ENCODE measurements at places on chromosomes 16 and 17.

GRCh38 chr16:56517206-56517605 is 2.6 kb downstream of the BBS2 start:
- no peak for DNase-seq

- no peak for DNase-seq
These were observed 422.1 kb upstream of the SALL1 start for GRCh38 chr16:51573191-51573590.

DNA sequence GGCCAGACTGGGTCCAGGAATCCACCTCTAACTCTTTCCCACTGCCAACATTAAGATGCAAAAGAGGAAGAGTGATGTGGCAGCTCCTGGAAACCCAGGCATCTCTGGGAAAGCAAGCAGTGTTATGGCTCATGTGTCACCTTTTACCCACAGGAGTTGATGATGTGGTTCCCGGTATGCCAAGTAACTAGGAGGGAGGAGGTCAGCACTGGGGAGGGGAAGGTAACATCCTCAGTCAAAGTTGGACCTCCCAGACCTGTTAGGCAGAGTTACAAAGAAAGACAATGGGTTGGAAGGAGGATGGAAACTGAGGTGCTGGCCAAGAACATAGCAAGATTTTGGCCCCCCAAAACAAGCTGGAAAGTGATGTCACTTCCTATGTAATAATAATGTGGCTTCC is 11.4 kb downstream of the KRABD2 start:
- DNase-seq: no peak

GRCh38 chr17:42372142-42372541 is 16.1 kb downstream of the STAT3 start:
- no peak for DNase-seq

GRCh38 chr16:84455031-84455430 is 49.4 kb downstream of the MEAK7 start:
- no peak for DNase-seq

DNA sequence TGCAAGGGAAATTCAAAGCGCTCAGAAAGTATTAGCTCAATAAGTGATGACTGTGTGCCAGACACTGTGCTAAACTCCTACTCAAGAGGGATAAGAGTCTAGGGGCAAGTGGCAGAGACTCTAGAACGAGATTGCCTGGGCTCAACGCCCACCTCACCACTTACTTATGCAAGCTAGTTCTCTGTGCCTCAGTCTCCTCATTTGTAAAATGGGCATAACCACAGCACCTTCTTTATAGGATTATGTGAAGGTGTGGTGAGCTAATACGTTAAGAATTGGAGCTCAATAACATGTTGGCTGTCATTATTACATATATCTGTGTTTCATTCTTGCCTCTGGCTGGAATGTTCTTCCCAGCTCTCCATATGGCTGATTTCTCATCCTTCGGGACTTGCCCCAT is 15.4 kb downstream of the DEXI start:
- no peak for DNase-seq

GRCh38 chr17:17792551-17793377 is 44.0 kb downstream of the SREBF1 start:
- no peak for DNase-seq

- DNase-seq: peak; percentile 5
These were observed at the start of gene KATNB1 for GRCh38 chr16:57735755-57736418. KATNB1 (plus strand) TSS chr16:57735770; CDS start chr16:57737244, 1,474 bp downstream.

DNA sequence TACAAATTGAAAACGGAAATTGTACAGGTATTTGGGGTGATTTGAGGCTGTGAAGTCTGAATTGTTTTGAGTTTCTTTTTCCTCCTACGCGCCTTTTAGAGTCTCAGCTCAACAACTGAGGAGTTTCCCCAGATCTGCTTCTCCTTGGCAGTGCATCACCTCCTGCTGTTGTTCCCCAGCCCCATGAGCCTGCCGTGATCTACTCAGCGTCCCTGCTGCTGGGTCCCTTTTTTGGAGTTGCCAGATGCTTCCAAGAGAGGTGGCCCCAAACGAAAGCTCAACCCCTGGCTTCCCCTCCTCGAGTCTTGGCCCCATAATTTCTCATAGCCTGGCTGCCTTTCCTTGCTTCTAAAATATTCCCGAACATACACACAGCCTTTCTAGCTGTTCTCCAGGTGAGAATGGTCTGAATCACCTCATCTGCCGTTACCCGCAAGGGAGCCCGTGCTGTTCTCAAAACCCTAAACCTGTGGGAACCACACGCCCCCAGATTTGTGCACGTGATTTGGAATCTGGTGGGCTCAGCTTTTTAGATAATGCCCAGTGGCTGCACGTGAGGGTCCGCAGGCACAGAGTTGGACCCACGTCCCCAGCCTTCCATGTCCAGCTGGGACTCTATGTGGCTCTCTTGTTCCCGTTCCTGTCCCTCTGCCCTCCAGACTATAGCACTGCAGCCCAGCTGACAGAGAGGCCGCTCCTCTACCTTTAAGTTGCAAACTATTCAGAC is 179.1 kb upstream of the CHMP6 start:
- DNase-seq: no peak

DNA sequence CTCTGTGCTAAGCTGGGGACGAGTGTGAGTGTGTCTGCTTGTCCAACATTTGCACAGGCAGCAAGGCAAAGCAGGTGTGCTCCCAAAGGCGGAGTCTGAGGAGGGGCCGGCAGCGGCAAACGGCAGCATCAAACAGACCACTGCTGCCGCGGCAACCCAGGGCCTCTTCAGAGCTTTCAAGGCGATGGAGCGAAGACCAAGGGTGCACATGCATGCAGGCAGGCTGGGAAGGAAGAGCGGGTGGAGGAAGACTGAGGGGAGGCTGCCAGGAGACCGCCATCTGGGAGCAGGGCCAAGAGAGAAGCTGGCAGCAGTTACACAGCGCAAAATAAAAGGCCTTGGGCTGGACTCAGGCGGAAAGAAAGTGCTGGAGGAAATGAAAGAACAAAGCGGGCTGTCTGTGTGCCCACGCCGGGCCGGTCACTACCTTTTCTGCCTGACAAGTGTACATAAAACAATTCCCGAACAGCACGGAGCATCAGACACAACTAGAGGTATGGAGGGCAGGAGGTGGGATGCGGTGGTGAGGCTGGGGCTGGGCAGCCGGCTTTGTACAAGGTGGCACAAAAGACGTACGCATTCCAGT is 8.5 kb downstream of the TIMM22 start:
- DNase-seq: no peak

DNA sequence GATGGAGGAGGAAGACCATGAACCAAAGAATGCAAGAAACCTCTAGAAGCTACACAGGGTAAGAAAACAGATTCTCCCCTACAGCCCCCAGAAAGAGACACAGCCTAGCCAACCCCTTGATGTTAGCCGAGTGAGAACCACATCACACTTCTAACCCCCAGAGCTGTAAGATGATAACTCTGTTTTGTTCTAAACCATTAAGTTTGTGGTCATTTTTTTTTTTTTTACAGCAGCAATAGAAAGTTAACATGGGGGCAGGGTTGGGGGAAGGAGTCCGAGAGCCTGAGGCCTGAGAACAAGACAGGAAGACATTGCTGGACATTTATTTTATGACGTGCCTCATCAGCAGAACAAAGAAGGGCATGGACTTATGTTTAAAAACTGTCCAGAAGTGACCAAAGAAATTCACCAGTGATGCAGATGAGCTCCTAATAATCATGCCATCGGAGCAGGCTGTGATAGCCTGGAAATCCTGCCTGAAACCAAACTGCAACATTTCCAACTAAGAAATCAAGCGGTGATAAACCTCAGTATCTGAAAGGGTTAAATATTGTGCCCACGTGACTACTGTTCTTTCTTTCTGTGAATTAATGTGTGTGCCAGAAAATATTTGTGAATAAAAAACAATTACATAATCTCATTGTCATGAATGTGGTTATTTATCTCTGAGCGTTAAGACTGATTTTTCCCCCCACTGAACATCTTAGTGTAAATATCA is 1.1 kb downstream of the ABCA9 start:
- no peak for DNase-seq

DNA sequence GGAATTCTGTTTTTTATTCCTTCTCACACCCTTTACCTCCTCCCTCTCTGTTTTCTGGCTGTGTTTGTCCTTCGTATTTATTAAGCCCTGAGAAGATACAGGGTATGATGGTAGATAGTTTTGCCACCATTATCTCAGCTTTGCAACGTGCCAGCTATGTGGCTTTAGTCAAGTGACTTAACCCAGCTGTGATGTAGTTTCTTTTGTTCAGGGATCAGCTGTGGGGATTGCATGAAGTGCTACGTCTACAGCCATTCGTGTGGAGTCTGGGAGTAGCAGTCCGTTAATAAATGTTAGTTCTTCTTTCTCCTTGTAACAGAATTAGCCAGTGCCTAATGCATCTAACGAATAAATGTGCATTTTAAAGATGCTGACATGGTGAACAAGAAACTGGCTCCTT is 128.4 kb downstream of the HAPSTR1 start:
- DNase-seq: no peak

DNA sequence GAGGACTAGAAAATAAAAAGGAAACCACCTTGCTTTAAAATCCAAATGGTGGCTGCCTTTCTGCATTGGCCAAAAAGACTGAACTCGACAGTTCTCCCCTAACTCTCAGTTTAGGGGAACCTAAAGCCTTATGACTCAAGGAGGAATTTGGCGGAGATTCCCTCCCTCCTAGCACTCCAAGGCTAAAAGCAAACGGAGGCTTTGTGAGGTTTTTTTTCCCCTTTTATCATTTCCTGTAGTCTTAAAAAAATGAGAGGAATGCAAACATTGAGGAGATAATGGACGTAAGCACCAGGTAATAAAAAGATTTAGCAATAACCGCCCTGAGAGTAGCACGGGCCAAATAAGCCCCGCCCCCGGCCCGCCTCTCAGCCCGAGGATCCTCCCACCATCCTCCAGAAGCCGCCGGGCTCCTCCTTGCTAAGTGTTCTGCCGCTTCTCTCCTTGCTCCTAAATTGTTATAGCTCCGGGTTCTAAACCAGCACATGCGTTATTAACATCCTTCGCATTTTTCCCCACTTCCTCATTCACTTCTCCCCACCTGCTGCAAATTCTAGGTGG is 5.8 kb upstream of the KIFC3 start:
- peak; percentile 73 for DNase-seq

GRCh38 chr17:57860414-57860999 is 10.7 kb upstream of the MRPS23 start:
- no peak for DNase-seq

DNA sequence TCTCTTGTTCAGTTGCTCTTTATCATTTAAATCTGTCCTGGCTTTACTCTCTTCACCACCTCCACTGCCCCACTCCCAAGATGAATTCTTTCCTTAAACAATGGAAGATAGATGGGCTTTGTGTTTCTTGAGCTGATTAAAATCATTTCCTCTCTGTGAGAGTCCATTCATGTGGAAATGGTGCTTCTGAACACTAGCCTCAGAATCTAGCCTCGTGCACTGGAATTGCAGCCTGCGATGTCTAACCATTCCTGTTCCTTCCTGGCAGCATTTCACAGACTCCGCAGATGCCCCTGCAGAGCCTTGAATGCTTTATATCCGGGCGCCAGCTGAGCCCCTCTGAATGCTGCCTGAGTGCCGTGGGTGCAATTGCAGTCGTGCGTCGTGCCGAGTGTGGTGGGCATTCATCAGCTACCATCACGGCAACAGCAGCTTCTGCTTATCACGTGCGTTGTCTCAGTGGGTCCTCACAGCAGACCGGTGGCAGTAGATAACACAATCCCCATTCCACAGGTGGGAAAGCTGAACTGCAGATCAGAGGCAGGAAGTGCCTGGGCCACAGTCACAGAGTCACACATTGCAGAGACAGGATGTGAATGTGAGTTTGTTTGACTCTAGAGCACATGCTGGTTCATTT is 172.8 kb upstream of the WSCD1 start:
- no peak for DNase-seq

DNA sequence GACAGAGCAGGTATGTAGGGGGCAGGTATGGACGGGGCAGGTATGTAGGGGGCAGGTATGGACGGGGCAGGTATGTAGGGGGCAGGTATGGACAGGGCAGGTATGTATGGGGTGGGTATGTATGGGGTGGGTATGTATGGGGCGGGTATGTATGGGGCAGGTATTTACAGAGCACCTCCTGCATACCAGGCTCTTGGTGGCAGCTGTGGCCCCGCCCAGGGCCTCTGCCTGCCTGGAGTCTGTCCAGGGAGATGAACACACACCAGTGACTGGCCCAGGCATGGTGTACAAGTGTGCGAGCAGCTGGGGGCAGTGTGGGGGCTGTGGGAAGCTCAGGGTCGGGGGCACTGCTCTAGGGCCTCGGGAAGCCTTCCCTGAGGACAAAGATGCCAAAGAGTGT is 4.4 kb downstream of the RPL3L start:
- DNase-seq: no peak

DNA sequence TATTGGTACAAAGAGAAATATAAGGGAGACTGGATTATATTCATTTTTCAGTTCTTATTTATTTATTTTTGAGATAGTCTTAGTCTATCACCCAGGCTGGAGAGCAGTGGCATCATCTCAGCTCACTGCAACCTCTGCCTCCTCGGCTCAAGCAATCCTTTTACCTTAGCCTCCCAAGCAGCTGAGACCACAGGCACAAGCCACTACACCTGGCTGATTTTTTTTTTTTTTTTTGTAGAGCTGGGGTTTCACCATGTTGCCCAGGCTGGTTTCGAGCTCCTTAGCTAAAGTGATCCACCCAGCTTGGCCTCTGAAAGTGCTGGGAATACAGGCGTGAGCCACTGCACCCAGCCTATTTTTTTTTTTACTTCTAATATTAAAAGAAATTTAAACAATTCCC is 40.1 kb upstream of the USP7 start:
- DNase-seq: no peak

- no peak for DNase-seq
These were observed 75.0 kb downstream of the RPTOR start for GRCh38 chr17:80619535-80620235.

- DNase-seq: no peak
These were observed 10.9 kb upstream of the MYO15B start for GRCh38 chr17:75576661-75577060.

DNA sequence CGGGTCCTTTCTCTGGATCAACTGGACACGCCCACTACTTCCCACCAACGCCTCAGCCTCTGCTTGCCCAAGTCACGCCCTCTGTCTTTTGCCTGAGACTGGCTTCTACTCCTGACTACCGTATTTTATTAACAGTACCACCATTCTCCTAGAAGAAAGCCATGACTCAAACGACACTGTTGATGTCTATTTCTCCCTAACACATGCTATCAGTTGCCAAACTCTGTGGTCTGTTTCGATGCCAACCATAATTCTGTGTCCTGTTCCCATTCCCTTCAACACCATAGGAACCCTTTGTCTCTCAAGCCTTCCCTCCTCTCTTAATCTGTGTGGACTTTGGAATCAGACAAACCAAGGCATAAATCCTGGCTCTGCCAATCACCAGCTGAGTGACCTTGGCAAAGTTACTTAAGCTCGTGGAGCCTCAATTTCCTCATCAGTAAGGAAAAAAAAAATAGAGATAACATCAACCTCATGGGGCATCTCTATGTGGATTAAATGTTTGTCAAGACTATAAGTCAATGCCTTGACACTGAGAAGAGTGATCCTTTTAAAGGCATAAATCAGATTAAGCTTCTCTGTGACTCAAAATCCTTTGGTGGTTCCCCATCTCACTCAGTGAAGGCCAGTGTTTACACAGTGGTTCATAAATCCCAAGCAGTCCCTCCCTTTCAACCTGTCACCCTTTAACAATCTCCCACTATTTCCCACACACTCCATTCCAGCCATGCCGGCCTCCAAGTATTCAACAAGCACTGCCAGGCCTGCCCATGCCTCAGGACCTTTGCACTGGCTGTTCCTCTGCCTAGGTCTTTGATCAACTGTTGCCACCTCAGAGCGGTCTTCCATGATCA is 45.6 kb downstream of the ERN1 start:
- no peak for DNase-seq

Data from HuH-7.5 (cell line).